ENCODE measurements at places on chromosomes 2 and 18.

GRCh38 chr18:56521263-56521662 is 117.1 kb downstream of the TXNL1 start:
- no peak for DNase-seq

GRCh38 chr2:25851740-25852503 is 26.4 kb downstream of the ASXL2 start:
- DNase-seq = peak; percentile 60

GRCh38 chr2:239283288-239283945 is 117.4 kb downstream of the HDAC4 start:
- no peak for DNase-seq

GRCh38 chr18:37156330-37156942 is 327.5 kb downstream of the KIAA1328 start:
- DNase-seq = no peak

GRCh38 chr2:233857511-233858141 is 3.3 kb upstream of the HJURP start:
- DNase-seq = no peak

- DNase-seq = no peak
These were observed 111.0 kb upstream of the SALL3 start for GRCh38 chr18:78868330-78869316.

GRCh38 chr18:8601277-8602032 is 7.8 kb upstream of the RAB12 start:
- DNase-seq = no peak

GRCh38 chr18:59054496-59055287 is 85.0 kb upstream of the SEC11C start:
- no peak for DNase-seq

DNA sequence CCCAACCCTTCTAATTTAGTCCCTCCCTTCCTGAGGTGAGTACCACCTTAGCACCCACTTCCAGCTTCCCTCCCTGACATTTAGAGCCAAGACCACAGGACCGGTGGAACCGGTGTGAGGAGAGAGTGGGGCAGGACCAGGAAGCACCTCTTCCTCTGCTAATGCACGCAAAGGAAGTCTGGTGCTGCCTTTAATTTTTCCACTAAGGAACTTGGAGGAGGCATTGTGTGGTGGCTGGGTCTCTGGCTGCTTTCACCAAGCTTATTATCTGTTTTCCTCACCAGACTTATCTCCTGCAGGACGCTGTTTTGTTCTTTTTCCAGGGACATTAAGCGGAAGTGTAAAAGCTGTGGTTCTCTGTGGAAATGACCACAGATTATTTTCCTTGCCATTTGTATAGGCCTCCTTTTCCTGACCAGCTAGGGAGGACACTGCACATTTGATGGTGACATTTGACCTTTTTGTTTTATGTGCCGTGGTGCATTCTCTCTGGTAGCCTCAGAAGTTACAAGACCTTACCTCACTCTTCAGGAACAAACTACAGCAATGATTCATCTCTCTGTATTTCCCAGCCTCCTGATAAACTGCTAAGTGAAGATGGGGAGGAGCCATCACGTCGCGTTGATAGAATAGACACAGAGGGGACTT is 39.8 kb upstream of the SPTBN1 start:
- DNase-seq = no peak

DNA sequence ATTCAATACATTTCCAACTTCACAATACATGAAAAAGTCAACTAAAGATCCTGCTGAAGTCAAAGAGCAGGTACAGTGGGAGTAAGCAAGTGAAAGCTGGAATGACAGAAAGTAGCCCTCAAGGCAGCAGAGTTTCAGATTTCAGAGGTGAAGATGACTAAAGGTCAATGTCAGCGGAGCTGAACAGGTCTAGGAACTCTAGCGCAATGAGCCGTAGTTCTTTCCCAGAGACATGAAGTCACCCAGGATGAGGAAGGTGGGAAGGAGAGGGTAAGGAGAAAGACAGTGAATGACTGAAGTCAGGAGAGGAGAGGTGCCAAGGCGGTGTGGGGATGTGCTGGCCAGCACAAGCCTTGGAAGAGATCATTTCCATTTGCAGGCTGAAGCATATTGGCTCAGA is 28.1 kb downstream of the PTPN2 start:
- no peak for DNase-seq

- DNase-seq = no peak
These were observed 11.6 kb downstream of the CAPG start for GRCh38 chr2:85398426-85399182.

DNA sequence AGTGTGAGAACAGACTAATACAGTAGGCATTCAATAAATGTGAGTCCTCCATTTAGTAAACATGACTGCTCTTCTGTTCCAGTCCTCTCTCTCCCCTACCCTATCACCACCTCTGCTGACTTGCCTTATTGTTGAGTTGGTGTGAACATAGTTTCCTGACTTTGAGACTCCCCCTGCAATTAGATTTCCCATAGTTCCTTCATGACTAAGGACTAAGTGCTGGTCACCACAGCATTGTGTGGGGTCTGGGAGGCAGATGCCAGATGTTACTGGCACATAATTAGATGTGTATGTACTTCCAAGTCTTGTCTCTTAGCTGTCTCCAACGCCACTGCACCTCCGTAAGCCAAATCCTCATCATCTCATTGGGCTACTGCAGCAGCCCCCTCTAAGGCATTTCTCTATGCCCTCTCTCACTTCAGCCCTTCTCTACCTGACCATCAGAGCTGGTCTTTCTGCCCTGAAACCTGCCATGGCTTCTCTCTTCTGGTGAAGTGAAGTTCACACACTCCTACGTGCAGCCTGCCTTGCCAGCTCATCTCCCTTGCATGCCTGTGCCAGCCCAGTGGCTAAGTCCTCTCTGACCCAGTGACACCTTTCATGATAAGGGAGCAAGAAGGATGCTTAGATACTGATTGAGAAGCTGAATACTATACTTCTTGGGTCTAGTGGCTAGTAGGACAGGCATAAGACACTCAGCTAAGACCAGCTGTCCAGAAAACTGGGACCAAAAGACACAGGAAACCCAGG is 81.6 kb upstream of the ALPP start:
- DNase-seq = no peak

DNA sequence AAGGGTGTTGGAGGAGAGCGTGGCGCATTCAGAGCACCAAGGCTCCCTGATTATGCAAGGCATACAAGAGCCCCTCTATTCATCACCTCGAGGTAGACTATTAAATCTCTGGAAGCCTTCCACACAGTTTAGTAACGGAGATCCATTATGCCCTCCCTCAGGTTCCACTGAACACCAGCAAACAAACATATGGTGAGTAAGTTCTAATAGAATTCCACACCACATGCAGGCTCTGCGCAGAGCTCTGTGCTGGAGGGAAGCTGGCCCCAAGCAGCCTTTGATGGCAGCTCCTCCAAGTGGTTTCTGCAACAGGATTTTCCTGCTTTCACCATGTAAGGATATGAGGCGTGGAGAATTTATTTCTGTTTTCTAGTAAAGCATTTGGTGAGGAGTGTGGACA is 238.6 kb downstream of the C1D start:
- no peak for DNase-seq

- DNase-seq = no peak
These were observed 22.0 kb downstream of the RELCH start for GRCh38 chr18:62209046-62209445.

DNA sequence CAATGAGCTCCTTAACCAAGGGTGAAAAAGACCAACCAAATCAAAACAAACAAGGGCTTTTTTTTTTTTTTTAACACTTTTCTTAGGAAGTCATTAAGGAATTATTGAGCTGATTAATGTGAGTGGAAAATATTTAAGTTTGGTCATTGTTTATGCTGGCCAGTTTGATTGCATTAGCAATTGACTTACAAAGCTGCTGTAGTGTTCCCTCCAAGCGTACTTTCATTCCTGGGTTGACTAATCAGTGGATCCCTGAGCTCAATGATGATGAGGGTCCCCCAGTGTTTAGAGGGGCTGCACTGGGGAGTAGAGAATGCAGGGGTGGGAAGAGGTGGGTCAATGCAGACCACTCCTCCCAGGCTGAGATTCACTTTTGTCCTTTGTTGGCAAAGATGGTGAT is 119.3 kb downstream of the PRKCE start:
- DNase-seq = no peak

DNA sequence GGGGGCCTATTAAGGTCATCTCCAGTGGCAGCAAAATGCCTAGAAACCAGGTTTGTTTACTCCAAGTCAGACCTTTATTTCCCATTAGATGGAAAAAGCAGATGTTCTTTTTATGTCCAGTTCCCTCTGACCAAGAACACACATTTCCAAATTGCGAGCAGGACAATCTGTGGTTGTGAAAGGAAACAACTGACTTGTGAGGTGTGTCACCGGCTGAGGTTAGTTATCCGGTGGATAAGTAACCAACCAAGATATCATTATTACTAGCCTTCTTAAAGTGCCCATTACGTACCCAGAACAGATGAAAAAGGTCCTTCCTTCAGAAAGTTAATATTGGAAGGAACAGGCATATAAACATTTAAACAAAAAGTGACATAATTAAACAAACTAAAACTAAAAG is 112.9 kb downstream of the THADA start:
- no peak for DNase-seq

DNA sequence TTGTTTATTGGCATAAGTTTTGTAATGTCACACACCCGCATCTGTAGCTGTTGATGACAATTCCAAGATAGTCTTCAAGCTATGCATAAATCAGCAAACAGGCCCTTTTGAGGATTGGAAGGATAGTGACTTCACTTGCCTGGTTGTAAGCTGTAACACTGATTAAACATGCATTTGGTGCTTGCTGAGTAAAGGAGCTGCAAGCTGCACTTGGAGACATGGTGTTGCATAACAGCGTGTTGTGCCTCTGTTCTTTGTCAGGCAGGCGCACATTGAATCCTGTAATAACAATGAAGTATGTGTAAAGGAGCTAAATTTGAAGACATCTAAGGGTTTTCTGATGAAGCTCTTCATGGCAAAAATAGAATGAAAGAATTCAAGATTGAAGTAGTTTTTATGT is 68.7 kb upstream of the TTC27 start:
- no peak for DNase-seq

- DNase-seq = no peak
These were observed 44.8 kb downstream of the CAB39 start for GRCh38 chr2:230757476-230757875.

- no peak for DNase-seq
These were observed 12.5 kb upstream of the MAL start for GRCh38 chr2:95012881-95013550.

- no peak for DNase-seq
These were observed 71.6 kb downstream of the ACKR3 start for GRCh38 chr2:236641051-236641726.

- no peak for DNase-seq
These were observed 14.5 kb upstream of the SULT1C4 start for GRCh38 chr2:108363024-108363907.

- DNase-seq = no peak
These were observed 270.0 kb downstream of the CYRIA start for GRCh38 chr2:16395601-16396000.

DNA sequence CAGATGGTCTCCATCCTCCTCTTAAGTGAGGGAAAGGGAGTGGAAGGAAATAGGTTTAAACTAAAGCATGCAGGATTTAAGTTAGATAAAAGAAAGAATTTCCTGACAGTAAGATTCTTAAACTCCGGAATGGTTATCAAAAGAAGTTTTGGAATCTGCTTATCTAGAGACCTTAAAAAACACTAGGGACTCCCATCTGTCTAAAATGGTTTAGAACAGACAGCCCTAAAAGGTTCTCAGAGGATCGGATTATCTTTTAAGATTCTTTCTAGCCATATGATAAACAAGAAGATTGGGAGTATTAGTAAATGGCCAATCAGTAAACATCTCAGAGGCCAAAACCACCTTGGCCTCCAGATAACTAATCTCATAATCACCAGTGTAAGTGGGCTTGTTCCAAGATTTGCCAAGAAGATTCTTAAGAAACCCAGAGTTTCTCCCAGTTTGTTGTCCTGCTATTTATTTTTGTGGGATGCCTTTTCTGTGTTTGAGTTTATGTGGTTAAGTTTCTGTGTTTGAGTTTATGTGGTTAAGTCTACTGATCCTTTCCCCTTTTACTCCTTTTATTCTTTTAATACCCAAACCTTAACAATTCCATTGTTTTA is 314.9 kb upstream of the NRP2 start:
- no peak for DNase-seq

DNA sequence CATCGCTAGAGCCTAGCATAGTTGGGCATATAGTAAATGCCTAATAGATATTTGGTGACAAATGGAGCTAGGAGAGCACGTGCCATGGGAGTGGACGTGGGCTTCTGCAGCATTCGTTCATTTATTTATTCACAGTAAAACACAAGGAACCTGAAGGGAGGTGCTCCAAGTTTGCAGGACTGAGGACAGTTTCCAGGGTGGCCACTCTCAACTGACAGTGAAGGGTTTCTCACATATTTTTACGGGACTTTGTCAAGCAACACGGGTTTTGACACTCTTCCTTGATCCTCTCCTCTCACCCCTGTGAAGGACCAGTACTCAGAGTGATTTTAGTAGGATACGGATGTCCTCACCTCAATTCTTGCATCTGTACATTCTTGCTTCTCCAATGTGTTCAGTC is 135.0 kb upstream of the TTC39C start:
- DNase-seq = no peak

GRCh38 chr2:63667132-63667700 is 78.5 kb downstream of the MDH1 start:
- DNase-seq = no peak

GRCh38 chr18:80232710-80233109 is 14.6 kb downstream of the PARD6G start:
- no peak for DNase-seq

GRCh38 chr2:160842286-160842685 is 317.9 kb upstream of the TANK start:
- DNase-seq = no peak

DNA sequence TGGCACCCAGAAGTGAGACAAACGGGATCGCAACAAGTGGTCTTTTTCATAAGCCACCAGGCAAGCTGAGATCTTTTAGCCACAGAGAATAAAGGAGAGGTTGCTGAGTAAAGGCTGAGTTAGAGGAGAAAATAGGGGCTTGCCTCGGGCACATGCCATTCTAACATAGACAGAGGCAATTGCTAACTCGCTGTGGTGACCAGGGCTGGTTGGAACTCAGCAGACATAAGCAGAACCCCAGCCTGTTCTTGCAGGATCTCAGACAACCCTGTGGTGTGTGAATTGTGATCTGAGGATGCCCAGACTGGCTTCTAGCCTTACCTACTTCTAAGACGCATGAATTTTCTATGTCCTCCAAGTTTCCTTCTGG is 300.2 kb downstream of the CDCA7 start:
- no peak for DNase-seq

Data from NCI-H510A treated with DMSO at 0.1 percent for 48 hours (cell line).